ENCODE measurements at places on chromosomes 7 and 10.

GRCh38 chr10:77274046-77274795 is 363.4 kb downstream of the KCNMA1 start:
- no peak for DNase-seq

DNA sequence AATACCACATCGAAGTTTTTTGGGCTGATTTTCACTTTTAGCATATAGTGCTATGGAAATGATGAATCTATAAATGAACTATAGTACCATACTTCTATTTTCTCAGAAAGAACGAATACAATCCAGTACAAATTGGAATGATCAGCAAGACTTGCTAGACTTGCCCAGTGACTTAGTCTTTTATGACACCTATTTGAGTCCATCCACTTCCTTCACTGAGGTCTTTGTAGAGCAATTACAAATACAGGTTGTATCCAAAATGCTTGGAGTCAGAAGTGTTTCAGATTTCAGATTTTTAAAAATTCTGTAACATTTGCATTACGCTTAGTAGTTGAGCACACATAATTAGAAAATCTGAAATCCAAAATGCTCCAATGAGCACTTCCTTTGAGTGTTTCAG is 104.3 kb downstream of the NRBF2 start:
- no peak for DNase-seq

DNA sequence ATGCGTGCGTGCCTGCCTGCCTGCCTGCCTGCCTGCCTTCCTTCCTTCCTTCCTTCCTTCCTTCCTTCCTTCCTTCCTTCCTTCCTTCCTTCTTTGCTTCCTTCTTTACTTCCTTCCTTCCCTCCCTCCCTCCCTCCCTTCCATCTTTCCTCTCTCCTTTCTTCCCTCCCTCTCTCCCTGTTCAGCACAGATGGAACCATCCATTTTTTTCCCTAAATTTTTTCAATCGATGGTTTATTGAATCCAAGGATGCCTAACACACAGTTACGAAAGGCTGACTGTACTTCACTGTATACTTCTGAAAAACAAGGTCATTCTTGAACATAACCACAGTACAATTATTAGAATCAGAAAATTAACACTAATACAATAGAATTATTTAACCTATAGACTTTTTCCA is 53.8 kb downstream of the ABCA13 start:
- DNase-seq = no peak

GRCh38 chr10:52221923-52222322 is 92.2 kb upstream of the DKK1 start:
- no peak for DNase-seq

- no peak for DNase-seq
These were observed 400.7 kb downstream of the GATA3 start for GRCh38 chr10:8455181-8455580.

GRCh38 chr10:62264702-62265436 is 3.8 kb downstream of the RTKN2 start:
- DNase-seq = peak; percentile 68

- DNase-seq = no peak
These were observed 13.2 kb downstream of the BAIAP2L1 start for GRCh38 chr7:98387544-98388226.

DNA sequence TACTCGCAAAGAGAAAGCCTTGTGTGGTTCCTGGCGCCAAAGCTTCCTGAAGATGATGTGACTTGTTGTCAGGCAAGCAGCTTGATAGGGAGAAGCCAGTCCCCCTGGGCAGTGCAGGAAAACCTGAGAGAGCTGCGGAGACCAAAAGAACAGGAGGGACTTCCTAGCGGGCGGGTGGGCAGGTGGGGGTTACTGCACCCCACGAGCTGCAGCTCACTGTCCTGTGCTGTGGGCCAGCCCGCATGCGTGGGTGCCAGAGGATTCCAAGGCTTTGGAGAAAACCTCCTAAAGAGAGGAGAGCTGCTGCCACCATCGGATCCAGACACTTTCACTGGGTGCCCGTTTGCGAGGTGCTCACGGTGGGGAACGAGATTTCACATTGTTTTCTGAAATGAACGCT is 145.1 kb downstream of the ACTR3B start:
- no peak for DNase-seq

GRCh38 chr10:126684171-126684745 is 13.8 kb upstream of the C10orf90 start:
- no peak for DNase-seq

- no peak for DNase-seq
These were observed 13.8 kb downstream of the GRK5 start for GRCh38 chr10:119221201-119221600.

- DNase-seq = no peak
These were observed 49.0 kb downstream of the NPVF start for GRCh38 chr7:25179325-25179724.

- DNase-seq = peak; percentile 23
These were observed 20.9 kb downstream of the CD36 start for GRCh38 chr7:80659120-80660055.

DNA sequence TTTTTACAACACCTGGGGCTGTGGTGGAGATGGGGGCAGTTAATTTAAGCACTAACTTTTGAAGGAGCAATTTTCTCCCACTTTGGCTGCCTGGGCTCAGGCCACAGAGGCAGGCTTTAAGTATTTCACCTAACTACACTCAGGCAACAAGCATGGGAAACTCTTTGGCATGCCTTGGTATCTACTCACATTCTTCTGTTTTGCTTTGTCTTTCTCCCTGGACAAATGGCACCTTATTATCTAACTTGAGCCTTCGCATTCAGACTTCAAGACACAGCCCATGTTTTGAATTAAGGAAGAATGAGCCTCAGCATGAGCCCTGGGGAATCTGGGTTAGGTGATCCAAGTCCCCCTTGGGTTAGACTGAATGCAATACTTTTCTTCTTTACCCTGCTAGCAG is 31.8 kb upstream of the BMPER start:
- DNase-seq = no peak

GRCh38 chr10:60270426-60270825 is 119.2 kb downstream of the ANK3 start:
- DNase-seq = no peak

GRCh38 chr10:32041290-32042028 is 14.8 kb downstream of the KIF5B start:
- DNase-seq = no peak

DNA sequence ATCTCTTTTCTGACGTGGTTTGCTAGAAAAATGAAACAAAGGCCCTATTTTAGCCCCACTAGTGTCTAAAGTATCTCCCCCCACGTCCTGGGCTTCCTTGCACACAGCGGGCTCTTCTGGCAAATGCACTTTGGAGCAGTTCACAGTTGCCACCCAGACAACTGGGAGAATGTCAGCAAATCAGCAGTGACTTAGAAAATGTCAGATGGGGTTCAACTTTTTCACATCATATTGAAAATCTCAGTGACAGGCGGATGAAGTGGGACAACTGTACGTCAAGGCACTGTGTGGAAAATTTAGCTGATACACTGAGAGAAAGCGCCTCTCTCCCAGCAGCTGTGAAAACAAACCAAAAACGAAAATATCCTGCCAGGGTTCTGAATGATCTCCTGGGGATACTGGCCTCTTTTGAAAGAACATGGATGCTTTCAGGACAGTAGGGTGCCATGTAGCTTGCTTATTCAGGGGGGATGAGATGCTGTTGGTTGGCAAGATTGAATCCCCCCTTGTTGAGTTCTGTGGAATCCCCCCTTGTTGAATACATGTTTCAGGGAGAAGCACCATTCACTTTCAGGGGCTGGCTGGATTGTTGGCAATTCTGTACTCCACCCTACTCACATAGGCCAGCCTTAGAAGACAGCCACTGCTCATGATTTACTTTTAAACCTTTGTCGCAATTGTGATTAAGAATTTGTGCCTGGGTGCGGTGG is 372.8 kb upstream of the CELF2 start:
- DNase-seq = no peak

DNA sequence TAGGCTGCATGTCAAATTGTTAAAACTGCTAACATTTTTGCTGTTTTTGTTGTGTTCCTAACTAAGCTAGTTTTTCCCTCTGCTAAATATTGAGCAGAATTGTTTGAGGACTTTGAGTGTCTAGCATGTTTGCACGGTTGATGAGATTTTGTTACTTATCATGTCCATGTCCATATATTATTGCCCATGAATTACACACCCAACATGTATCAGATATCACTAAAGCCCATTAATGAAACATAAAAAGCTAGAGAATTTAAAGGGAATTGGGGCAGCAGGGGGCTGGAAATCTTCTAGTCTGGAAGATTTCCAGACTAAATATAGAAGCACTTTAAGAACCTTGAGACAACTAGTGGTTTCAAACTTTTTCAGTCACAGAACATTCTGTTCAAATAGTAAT is 197.7 kb downstream of the SNX10 start:
- DNase-seq = no peak

DNA sequence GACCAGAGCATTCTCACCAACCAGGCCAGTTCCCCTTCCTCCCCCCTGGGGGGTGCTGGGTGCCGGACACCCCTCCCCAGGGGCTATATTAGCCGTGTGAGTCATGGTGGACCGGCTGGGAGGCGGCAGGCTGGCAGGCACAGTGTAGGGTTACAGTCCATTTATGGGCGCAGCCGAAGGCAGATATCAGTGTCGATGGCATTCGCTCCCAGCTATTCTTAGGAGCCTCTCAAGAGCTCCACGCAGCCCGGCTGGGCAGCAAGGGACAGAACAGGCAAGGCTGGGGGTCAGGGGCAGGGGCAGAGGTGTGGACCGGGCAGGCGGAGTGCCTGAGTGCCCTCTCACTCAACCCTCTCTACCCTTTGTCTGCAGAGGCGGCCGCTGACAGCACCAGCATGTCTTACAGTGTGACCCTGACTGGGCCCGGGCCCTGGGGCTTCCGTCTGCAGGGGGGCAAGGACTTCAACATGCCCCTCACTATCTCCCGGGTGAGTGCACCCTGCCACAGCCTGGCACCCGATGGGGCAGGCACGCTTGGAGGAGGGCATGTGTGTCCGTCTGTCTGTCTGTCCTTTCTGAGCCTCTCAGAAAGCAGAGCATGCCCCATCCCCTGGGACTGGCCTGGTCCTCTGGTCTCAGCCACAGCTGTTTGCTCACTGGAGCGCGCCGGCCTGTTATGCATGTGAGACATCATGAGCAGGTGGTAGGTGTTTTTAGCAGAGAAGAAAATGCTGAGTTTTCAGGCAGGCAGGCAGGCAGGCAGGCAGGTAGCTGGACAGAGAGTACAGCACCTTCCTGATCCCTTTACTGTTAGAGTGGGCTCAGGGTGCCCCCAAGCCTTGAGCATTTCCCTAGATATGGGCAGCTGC is at the start of gene LDB3:
Gene LDB3 (plus strand): TSS at position 215 of the 869 bp plus-strand sequence. CDS start 181 bp downstream, at position 396.
- peak; percentile 72 for DNase-seq

GRCh38 chr10:106570268-106570667 is 594.2 kb downstream of the SORCS1 start:
- DNase-seq = no peak

DNA sequence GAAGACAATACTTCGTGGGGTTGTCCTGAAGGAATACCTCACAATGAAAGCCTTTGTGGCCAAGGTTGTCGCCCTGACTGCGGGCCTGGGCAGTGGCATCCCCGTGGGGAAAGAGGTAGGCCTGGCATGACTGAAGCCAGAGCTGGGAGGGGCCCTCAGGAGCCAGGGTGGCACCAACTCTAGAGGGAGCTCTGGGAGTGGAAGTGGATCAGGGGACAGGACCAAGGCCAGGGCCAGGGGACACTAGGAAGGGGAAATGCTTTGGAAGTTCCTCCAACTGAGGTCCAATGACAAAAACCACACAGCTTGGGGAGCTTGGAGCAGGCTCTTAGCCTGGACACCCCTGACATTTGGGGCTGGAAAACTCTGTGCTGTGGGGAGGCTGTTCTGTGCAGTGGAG is 5.8 kb downstream of the CLCN1 start:
- DNase-seq = peak; percentile 45

- no peak for DNase-seq
These were observed 18.0 kb upstream of the SFR1 start for GRCh38 chr10:104103956-104104355.

DNA sequence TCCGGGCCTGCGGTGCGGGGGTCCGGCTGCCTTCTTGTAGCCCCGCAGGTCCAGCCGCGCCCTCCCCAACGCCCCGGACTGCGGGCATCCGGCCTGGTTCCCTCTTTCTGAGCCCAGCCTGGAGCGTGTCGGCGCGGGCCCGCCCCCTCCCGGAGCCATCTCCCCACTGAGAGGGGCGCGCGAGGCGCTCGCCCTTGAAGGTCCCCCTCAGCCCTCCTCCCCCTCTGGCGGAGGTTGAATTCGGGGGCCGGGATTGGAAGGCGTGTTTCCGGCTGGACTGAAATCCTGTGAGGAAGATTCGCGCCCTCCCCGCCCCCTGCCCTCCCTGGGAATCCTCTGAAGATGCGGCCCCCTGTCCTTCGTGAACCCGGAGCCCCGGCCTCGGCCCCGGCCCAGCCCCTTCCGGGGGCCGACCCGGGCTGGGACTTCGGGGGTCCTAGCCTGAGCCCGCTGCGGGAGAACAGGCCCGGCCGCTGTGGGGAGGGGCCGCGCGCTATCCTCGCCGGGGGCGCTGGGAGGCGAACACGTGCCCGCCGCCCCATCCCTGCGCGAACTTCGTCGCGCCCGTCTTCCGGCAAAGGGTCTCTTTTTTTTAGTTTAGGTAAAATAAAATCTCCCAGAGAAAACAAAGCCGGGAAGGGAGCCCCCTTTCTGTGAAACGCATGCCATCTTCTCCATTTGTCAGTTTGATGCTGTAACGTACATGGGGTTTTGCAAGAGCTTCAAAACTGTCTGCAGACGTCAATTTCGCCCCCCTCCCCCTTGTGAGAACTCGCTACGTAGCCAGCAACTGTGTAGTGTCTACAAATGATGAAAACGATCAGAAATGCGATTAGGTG is 636 bp downstream of the PDCD4 start:
- DNase-seq = peak; percentile 75

DNA sequence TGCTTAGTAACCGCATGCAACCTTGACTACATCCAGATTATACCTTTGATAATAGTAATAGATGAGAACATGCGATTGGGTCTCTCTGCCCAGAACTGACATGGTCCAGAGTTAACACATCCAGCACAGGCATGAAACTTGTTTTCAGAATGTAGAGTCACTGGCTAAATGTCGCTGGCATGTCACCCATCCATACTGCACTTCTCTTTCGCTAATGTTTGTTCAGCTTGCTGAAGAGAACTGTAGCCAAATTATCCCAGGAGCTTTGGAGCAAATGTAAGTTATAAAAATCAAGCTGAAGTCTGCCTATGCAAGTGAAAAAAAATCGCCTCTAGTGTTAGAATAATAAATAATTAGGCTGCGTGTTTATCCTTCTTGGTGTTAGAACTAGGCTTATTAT is 98.2 kb downstream of the PRTFDC1 start:
- DNase-seq = no peak

GRCh38 chr10:49383853-49384252 is 12.0 kb downstream of the DRGX start:
- no peak for DNase-seq

- DNase-seq = peak; percentile 30
These were observed 739 bp downstream of the CASP7 start for GRCh38 chr10:113680190-113681111.

GRCh38 chr10:11379771-11380170 is 231.7 kb downstream of the USP6NL start:
- DNase-seq = no peak

Data from iPS-NIHi11 (cell line).